ENCODE measurements at places on chromosomes 16 and 17.
A peak's percentile ranks its signal among the peaks of the same experiment; 100 is the strongest.

DNA sequence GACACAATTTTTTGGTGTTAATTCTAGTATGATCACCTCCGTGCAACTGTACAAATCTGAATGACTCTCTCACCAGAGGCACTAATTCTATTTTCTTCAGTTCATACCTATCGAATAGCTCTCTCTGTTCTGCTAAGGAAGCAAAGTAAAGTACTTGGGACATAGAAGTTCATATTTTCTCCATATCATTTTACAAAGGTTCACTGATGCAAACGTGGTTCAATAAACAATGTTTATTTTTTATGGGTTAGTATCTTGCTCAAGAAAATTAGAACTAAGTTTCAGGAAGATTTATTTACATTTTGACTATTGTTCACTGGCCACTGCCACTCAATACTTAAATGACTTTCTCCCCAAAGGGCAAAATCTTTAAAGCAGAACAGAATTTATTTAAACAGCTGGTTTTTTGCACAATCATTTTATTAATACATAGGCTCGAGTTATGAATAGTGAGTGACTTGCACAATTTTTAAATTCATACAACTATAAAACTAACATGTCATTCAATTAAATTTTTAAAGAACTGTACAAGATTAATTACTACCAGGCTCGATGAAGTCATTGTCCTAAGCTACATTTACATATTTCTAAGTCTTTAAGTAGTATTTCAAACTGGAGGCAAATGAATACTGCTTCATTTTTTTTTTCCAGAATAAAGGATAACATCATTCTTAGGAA lies 255.8 kb downstream of the C16orf95 start:
- DNase-seq: no peak

DNA sequence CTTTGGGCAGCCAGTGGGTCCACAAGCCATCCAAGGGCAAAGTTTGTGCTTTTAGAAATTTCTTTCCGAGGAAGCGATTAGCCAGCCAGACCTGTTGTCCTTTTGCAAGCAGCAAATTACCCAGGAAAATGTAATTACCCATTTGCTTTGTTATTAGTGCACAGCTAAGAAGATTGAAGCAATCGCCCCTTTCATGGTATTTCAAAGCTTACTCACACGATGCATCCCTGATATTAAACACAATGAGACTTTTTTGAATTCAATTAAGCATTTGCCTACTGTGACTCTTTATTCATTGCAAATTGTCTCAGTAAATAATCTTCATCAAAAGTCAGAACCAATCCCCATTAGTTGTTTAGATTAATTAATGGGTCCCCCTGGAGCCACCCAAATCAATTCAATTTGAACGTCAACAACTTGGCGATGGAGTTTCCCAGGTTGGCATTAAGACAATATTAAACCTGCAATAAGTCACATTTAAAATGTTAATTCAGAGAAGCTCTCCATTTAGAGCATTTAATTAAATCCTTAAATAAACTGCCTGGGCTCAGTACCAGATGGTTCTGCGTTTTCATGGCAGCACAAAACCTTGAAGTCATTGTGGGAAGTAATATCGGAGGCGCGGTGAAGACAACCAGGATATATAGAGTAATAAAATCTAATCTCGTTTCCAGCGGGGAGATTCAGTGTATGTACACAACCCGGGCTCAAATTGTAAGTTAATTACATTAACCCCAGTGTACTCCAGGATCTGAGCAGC lies 366.2 kb upstream of the TNRC6C start:
- DNase-seq: peak; percentile 82

DNA sequence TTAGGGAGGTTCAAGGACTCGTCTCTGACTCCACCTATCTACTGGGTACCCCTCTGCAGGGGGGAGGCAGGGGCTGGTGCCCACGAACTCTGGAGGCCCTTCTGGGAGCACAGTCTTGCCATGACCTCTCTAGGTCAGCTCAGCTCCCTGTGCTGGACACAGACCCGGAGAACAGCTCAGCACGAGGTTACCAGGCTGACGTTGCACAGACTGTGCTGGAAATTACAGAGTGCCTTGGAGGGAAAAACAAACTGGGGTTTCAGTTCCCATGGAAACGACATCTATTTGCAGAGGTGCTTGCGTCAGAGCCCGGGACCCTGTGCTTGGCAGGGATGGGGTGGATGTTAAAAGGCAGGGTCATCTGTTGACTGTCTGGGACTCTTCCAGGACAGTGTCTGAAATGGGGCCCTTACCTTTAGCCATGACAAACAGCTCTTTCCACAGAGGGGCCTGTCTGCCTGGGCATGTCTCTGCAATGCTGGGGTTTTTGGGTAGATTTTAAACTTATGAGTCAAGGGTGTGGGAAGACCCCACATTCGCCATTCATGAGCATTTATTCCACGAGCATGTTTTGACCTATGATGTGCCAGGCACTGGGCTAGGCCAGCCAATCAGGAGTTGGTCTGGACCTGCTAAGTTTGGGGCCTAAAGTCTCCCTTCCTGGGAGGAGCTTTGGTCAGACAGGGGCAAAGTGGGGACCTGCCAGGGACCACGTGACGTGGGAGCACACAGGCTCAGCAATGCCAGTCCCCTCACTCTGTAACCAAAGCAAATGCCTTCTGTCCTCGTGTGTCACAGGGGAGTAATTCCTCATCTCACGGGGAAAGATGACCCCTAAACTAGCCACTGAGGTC lies 22.5 kb downstream of the CCR7 start:
- peak; percentile 88 for DNase-seq

DNA sequence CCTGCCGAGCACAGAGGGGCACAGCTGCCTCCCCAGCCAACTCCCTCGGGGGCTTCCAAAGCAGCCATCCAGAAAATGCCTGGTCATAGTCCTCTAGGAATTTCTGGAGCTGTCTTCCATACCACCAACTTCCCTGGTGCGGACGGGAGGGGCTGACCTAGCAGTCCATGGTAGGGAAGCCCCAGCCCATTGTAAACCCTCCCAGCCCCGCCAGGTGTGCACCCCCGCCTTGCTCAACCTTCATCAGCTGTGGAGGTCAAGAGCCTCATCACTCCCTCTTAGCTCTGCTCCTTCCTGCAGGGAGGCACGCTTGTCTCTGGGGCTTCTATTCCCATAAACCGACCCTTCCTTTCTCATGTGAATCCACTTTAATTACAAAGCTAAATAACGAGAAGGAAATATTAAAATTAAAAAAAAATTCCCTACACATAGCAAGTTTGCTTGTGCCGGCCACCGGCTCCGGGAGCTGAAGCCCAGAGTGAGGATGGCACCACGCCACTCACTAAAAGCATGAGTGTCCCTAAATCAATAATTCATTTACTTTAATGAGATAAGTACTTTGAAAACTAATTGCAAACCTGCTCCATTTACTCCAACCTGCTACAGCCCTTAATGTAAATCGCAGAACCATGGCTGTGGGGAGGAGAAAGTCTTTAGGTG lies 181.4 kb downstream of the ENGASE start:
- no peak for DNase-seq

DNA sequence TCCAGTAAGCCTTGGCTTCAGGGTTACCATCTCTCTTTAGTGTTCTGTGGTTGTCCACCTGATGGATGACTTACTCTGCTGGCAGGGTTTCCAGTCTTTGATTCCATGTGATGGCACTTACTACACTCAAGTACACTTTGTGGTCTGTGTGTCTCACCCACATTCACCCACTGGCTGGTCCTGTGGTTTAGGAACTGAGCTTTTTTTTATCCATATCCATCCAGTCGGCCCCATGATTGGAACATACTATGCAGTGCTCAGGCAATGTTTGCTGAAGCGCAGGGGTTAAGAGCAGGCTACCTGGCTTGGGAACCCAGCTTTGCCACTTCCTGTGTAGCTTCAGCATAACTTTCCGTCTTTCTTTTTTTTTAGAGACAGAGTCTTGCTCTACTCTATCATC lies 2.8 kb upstream of the FUS start:
- no peak for DNase-seq

DNA sequence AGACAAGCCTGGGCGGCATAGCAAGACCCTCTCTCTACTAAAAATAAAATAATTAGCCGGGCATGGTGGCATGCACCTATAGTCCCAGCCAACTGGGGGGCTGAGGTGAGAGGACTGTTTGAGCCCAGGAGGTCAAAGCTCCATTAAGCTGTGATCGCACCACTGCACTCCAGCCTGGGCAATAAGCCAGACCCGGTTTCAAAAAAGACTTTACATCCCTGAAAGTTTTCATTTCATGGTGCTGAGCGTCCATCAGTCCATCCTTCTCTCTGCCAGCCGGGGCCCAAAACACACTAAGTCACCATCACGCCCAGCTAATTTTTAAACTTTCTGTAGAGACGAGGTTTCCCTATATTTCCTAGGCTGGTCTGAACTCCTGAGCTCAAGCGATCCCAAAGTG lies 10.6 kb downstream of the RAB40B start:
- no peak for DNase-seq

GRCh38 chr16:25013751-25014499 lies 1.2 kb downstream of the ARHGAP17 start:
- DNase-seq: no peak

GRCh38 chr16:76583945-76584344 lies 306.7 kb downstream of the CNTNAP4 start:
- DNase-seq: no peak

DNA sequence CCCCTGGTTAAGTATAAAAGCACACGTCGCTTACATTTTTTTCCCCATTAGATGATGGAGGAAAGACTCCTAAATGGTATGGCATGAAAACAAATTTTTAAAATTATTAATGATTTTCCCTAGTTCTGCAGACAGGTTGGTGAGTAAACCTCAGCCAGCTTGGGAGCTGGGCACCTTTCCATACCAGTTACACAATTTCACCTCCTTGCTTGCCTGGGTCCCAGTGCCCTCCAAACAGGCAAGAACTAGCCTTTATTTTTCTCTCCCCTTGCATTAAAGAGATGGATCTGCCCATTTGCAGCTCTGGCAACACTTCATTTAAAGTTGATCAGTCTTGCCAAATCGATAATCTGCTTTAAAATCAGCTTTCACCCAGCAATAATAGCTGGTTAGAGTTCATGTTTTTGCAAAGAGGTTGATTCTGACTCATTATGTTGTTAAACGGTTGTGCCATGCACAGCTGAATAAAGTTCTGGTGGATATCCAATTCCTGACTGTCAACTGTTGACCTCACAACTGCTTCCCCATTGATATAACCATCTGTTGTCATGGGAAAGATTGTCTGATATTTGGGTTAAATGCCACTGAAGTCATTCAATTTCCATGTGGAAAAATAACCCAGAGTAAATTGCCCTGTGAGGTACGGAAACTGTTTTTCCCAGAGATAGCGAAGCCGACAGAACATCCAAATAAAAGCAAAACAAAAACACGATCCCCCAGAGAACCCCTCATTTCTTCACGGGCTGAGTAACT lies 1.3 kb downstream of the C17orf58 start:
- peak; percentile 59 for DNase-seq

DNA sequence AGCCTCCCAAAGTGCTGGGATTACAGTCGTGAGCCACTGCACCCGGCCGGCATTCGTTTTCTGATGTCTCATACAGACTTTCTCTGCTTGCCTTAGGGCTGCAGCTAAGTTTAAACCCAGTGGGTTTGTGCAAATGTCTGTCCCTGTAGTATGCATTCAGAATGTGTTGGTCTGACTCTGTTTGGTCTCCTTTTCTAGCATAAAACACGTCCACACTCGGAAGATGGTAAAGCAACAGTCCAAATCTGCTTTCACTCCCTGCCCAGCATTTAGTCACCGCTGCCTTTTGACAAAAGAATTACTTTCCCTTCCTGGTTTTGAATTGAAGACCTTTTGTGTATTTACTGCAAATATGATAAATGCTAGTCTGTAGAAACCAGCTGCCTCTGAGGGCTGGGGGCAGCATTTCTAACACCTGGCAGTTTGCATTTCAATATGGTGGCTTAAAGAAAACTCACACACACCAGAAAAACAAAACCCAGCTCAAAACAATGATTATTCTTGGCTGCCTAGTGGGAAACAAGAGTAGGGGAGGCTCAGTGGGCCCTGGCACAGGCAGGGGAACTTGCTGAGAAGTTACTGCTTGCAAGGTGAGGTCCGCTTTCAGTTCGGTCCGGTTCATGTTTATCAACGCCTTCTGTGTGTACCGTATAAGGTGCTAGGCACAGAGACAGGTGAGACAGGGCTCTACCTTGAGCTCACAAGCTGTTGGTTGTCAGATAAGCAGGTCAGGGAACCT lies 56.9 kb downstream of the MSI2 start:
- no peak for DNase-seq

DNA sequence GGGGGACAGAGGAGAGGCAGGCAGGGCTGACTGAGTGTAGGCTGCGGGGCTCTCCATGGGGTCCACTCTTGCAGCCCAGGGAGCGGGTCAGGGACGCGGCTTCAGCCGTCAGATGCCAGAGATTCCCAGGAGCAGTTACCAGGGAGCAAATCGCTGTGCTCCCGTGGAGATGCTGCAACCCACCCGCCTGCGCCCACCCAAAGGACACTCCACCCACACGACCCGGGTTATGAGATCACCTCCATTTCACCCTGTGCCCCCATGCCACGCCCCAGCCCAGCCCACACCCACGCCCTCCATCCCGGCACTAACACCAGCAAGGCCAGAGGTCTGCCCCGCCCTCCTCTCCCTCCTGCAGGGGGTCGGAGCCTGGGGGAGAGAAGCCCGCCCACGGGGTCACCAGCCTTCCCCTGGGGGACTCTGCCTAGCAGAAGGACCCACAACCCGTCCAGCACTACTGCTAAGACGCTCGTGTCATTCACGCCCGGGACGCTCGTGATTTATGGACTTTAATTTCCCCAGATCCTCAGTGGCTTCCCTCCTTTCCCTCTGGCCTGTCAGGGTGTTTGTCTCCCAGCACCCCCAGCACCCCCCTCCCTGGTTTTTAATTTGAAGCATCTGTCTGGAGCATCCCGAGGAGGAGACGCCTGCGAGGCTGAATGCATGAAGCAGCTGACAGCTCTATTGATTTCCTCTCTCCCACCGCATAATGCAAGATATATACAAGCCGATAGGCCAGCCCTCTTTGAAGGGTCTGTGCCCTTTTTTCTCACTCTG lies 6.7 kb upstream of the RPL38 start:
- DNase-seq: peak; percentile 60

DNA sequence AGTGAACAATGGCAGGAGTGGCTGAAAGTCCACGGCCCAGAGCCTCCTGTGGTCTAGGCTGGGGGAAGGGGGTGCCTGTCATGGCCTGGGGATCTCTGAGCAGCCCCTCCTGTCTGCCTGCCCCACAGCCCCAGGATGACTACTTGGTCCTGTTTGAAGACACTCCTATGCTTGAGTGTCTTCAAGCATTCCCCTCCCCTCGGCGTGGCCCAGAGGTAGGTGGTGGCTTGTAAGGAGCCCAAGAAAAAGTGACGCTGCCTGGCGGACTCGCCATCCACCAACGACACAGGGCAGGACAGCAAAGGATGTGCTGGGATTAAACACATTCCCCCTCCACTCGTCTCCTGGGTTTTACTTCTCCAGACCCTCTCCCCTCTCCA lies 5.7 kb downstream of the SULT1A1 start:
- DNase-seq: no peak

GRCh38 chr17:10063730-10064241 lies 134.6 kb downstream of the GAS7 start:
- DNase-seq: no peak

GRCh38 chr16:2526135-2526534 lies 5.1 kb downstream of the CEMP1 start:
- DNase-seq: peak; percentile 11
